ENCODE measurements at places on chromosomes 1 and 21.

GRCh38 chr1:62493656-62494055, 56.8 kb downstream of the USP1 start:
- DNase-seq: no peak

GRCh38 chr1:235831148-235831547, 35.6 kb downstream of the LYST start:
- no peak for DNase-seq

- DNase-seq: peak; percentile 83
These were observed 158.9 kb upstream of the COA6 start for GRCh38 chr1:234214129-234214910.

- peak; percentile 94 for DNase-seq
These were observed 602 bp upstream of the RIMKLA start for GRCh38 chr1:42379794-42380585.

DNA sequence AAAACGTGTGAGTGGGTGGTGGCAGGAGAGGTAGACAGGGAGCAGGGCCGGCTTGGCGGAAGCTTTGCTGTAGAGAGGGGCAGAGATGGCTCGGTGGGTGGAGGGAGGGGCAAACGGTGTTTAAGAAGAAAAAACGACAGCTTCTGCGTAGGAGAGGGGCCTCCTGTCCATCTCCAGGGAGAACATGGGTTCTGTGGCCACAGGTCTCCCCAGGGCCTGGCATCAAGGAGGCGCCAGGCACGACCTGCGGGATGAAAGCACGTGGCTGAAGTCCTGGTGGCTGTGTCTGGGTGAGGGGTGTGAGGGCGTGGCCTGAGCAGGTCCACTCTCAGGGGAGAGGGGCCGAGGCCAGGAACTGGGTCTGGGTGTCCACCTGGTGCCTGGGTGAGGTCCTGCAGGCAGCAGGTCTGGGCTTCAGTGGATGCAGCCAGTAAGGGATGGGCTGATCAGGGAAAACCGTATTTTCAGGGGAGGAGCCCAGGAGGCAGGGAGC, 940 bp upstream of the PRKCZ start:
- peak; percentile 72 for DNase-seq

GRCh38 chr1:5331101-5331500, 661.1 kb downstream of the NPHP4 start:
- DNase-seq: no peak

DNA sequence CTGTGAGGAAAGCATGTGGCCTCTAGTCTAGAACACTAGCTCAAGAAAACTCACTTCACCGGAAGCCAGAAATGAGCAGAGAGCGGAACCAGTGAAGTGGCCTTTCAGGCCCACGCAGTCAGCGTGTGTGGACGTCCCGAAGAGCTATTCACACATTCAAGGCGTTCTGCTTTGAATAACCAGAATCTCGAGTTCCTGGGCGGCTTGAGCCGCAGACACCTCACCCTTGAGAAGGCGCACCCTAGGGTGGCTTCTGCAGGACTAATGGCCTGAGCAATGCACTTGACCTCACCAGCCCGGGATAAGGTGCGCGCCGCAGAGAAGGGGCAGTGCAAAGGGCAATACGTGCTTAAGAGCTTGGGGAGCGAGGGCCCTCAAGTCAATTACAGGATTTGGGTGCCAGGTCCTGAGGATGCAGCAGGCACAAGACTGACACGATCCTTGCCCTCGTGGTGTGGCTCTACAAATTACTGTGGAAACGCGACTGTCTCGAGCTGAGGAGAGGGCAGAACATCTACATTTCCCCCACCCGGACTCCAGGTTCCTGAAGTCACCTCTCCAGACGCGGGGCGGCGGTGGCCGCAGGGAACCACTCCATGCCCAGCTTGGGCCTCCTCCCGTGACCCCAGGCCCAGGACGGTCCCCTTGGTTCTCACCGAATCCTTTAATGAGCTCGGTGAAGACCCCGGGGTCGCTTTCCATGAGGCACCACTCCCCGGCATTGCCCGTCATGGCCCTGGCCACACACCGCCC, 455 bp downstream of the UCHL5 start:
- DNase-seq: peak; percentile 2

GRCh38 chr1:161359291-161359690, 8.4 kb downstream of the CFAP126 start:
- DNase-seq: no peak

- DNase-seq: no peak
These were observed 4.0 kb downstream of the H3-3A start for GRCh38 chr1:226066415-226067078.

GRCh38 chr1:156750711-156751450, 594 bp downstream of the HDGF start:
- no peak for DNase-seq

DNA sequence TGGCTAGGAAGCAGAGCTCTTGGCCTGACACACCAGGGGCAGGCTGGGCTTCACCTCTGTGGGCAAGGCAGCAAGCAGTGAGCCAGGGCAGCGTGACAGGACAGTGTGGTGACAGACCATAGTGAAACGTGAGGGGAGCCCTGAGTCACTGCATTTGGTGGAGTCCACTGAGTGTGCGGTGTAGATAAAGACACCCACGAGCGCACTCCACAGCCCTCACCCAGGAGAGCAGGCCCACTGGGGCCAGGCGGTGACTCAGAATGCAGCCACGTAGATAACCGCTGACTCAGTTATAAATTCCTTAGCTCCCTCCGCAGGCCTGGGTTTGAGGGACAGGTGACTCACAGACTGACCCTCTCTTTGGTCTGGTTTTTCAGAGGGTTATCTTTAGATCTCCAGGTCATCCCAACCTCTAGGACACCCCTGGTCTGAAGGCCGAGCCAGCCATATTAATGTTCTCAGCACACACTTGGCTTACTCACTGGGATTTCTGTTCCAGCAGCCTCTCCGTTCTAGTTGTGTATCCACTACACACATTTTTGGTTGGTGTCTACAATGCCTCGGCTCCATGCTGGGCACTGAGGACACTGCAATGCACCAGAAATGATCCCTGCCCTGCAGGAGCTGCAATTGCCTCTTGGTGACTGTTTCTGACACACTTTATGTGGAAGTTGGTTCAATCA, 90.2 kb upstream of the TSPAN2 start:
- no peak for DNase-seq

DNA sequence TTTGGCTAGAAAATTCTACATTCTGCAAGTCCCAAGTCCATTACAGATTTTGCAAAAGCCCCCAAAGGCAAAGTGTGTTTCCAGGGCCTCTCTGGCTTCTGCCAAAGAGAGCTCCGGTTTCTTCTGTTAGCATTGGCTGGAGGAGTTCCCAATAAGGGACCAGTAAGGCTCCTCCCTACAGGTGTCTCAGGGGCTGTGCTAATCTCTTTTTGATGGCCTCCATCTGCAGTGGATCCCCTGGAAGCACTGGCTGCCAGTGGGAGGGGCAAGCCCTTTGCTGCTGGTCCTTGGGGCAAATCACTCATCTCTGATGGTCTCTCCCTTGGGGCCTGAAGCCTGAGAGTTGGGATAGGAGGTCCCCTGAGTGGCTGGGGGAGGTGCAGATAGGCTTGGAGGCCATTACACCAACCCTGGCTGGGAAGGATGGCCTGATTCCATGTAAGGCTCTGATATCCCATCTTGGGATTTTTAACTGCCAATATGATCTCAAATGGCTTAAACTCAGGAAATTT, 89.1 kb upstream of the USP24 start:
- DNase-seq: no peak

DNA sequence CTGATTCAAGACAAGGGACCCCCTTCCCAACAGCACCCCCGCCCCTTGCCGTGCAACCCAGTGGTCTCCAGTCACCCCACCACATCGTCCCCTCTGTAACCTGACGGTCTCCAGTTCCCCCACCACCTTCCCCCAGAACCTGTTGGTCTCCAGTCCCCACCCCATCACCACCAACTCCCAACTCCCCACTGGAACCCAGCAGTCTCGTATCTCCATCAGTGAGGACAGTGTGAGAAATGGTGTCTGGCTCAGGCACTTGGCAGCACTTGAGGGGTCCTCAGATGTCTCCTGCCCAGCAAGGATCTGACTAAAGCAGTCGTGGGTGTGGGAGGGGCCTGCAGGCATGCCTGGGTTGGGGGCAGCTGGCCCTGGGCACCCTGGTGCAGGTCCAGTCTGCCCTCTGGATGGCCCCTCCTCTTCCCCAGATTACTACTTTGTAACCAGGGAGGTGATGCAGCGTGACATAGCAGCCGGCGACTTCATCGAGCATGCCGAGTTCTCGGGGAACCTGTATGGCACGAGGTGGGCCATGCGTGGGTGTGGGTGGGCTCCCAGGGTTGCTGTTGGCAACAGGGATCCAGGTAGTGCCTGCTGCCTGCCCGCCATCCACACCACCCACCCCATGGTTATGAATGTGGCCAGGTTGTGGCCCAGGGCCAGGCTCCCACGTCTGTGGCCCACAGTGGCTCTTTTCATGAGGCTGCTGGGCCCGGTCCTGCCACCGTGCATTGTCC, 3.1 kb upstream of the GJC2 start:
- no peak for DNase-seq

DNA sequence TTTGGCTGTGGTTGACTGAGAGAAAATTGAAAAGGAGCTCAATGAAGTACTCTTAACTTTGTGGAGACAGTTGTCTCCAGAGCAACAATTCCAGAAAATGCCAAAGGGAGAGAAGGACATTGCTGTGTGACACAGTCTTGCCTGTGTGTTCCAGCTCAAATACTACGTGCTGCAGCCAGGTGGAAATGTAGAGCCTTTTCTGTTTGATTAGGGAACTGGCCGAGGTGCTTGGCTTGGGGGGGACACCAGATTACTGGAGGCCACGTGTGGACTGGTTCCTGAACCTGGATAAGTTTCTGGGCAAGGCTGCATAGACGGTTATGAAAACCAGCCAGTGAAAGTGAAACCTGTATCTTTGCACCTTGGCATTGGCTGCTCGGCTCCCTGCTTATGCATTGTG, 217.9 kb downstream of the CTH start:
- DNase-seq: no peak

- peak; percentile 19 for DNase-seq
These were observed 240.4 kb upstream of the POU3F1 start for GRCh38 chr1:38287036-38287435.

GRCh38 chr1:29519788-29520110, 283.4 kb downstream of the PTPRU start:
- no peak for DNase-seq

DNA sequence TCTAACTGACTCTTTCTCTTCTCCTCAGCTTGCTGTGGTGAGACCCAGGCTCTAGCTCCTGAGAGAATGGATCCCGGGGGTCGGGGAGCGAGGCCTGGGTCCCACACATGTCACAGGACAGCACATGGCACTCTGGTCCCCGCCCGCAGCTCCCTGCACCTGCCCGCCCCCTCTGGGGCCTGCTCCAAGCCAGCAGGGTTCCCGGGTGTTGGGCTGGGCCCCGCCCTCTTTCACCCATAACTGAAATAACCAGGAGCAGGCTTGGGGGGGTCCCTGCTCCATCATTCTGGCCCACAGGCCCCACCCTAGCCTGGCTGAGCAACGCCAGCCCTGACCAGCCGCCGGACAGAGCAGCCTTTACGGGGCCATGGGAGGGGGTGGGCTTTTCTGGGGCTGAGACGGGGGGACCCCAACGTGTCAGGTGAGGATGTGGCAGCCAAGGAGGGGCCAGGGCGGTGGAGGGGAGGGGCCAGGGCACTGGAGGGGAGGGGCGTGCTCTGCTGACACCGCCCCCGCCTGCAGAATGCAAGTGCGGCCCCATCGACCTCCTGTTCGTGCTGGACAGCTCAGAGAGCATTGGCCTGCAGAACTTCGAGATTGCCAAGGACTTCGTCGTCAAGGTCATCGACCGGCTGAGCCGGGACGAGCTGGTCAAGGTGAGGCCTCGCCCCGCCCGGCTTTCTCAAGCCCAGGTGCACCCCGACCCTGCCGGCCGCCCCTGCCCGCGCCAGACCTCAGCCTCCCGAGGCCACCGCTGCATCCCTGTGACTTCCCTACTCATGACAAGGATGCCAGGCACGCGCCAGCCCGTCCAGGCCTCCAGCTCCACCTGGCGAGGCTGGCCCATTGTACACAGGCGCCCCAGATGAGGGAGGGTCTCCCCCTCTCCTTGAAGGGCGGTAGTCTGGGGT, 19.4 kb downstream of the COL6A1 start:
- DNase-seq: no peak

- DNase-seq: no peak
These were observed 299.1 kb upstream of the PROX1 start for GRCh38 chr1:213688655-213689054.

- no peak for DNase-seq
These were observed 488.4 kb upstream of the ADGRL2 start for GRCh38 chr1:81312272-81312754.

DNA sequence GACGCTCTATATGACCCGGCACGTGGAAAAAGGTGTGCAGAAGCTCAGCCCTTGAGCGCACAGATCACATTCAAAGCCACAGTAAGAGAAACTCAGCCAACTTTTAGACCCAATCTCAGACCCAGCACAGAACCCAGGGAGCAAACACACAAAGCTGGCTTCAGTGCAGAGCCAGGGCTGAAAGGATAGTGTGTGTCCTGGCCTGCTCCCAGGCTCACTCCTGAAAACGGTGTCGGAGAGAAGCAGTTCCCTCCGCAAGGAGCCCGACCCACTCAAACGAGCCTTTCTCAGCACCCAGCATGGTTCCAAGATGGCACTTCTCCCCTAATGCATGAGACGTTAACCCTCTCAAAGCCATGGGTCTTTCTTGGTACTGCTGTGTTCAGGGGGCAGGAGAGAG, 39.6 kb downstream of the CASZ1 start:
- DNase-seq: no peak

DNA sequence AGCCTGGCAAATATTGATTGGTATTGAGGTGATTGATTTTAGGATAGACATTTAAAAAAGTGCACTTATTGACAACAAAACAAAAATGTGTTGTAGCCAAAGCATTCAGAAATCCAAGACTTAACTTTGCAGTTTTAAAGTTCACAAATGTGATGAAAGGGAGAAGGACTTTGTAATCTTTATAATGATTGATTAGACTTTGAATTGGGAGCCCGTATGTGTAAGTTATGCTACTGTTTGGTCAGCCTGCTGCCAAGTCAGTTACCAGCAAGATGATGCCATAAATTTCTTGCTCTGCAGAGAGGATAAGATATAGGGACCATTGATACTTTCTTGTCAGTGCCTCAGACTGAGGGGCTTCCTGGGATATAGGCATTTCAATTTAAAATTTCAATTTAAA, 39.5 kb downstream of the TBX19 start:
- no peak for DNase-seq

- no peak for DNase-seq
These were observed 9.2 kb downstream of the PRKAA2 start for GRCh38 chr1:56654126-56654923.

DNA sequence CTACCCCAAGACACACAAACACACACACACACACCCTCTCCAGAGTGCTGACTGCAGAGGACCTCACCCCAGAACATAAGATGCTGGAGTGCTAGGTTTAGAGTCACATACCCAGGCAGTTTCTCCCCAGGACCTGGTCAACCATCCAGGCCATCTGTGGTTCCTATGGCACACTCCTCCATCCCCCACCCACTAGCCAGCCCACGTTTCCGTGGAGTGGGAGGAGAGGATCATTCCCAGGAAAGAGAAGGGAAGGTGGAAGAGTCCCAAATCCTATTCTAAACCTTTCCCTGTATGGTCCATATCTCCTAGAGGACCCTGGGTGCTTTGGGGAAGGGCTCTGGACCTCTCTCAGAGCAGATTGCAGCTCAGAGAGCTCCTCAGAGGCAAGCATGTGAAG, 1.1 kb downstream of the KCNJ9 start:
- no peak for DNase-seq

Measured in NCI-H526 (cell line).